Body of pancreas (tissue), 4 donors: ENCODE measurements at places on chromosomes 13 and 19. TPM values are rescaled to one million over a fixed set of nuclear protein-coding genes. Genes with fewer than 3 reads are reported as not detected.

- H3K27ac ChIP-seq, result no peak overlapping the region
- H3K4me1 ChIP-seq, result peaks cover 38% of the 10 kb centered on the region
- no peak overlapping the region for H3K4me3 ChIP-seq
- H3K36me3 ChIP-seq, result peaks cover 3% of the 10 kb centered on the region
Observed at GRCh38 chr19:38285567-38285966, 18.5 kb upstream of the C19orf33 start.

GRCh38 chr13:64371045-64371444 lies 2859.1 kb downstream of the PCDH9 start:
- no peaks in the 10 kb centered on the region for H3K4me1 ChIP-seq
- no peak overlapping the region for H3K4me3 ChIP-seq
- no peak overlapping the region for H3K27ac ChIP-seq
- H3K27me3 ChIP-seq, result no peaks in the 10 kb centered on the region
- H3K36me3 ChIP-seq, result no peaks in the 10 kb centered on the region

GRCh38 chr13:34883396-34883795 lies 58.7 kb upstream of the NBEA start:
- no peak overlapping the region for H3K4me3 ChIP-seq
- DNase-seq, result no peak
- no peak overlapping the region for H3K27ac ChIP-seq
- no peaks in the 10 kb centered on the region for H3K36me3 ChIP-seq
- H3K4me1 ChIP-seq, result no peaks in the 10 kb centered on the region
- no peaks in the 10 kb centered on the region for H3K27me3 ChIP-seq

- no peaks in the 10 kb centered on the region for H3K36me3 ChIP-seq
- peak overlapping the region; percentile 56 for H3K27ac ChIP-seq
- DNase-seq, result peak; percentile 61
- peaks cover 36% of the 10 kb centered on the region for H3K4me1 ChIP-seq
Observed at GRCh38 chr13:98214707-98215106, 37.6 kb upstream of the RNF113B start.

GRCh38 chr13:39462428-39462827 lies 140.6 kb downstream of the LHFPL6 start:
- no peaks in the 10 kb centered on the region for H3K27me3 ChIP-seq
- DNase-seq, result no peak
- no peak overlapping the region for H3K4me3 ChIP-seq
- H3K36me3 ChIP-seq, result no peaks in the 10 kb centered on the region

DNA sequence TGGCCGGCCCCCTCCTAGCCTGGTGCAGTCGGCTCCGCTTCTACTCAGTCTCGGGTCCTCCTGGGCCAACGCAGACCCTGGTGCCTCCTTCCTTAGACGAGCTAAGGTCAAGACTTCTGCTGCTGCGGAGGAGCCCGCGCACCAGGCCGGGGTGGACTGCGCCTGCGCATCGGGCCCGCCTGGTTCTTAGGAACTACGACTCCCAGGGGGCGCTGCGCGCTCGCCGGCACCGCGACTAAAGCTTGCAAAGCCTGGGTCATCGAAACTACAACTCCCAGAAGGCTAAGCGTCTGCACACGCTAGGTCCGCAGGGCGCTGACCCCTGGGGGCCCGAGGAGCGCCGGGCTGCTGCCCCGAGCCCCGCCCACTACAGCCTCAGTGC lies at the start of gene ZNF835:
TSS of gene ZNF835 (minus strand) at position 145 of the 382 bp plus-strand sequence. CDS start 6,559 bp downstream, outside the sequence.
- no peaks in the 10 kb centered on the region for H3K27me3 ChIP-seq
- peak; percentile 94 for DNase-seq
- H3K27ac ChIP-seq, result no peak within 1 kb of the TSS
- H3K4me1 ChIP-seq, result peaks cover 10% of the 10 kb centered on the region
- no peaks in the 10 kb centered on the region for H3K36me3 ChIP-seq

- H3K27ac ChIP-seq, result no peak overlapping the region
- no peak for DNase-seq
- H3K4me1 ChIP-seq, result no peaks in the 10 kb centered on the region
- peaks cover 2% of the 10 kb centered on the region for H3K36me3 ChIP-seq
Observed at GRCh38 chr13:41827507-41828213, 133.2 kb downstream of the VWA8 start.

DNA sequence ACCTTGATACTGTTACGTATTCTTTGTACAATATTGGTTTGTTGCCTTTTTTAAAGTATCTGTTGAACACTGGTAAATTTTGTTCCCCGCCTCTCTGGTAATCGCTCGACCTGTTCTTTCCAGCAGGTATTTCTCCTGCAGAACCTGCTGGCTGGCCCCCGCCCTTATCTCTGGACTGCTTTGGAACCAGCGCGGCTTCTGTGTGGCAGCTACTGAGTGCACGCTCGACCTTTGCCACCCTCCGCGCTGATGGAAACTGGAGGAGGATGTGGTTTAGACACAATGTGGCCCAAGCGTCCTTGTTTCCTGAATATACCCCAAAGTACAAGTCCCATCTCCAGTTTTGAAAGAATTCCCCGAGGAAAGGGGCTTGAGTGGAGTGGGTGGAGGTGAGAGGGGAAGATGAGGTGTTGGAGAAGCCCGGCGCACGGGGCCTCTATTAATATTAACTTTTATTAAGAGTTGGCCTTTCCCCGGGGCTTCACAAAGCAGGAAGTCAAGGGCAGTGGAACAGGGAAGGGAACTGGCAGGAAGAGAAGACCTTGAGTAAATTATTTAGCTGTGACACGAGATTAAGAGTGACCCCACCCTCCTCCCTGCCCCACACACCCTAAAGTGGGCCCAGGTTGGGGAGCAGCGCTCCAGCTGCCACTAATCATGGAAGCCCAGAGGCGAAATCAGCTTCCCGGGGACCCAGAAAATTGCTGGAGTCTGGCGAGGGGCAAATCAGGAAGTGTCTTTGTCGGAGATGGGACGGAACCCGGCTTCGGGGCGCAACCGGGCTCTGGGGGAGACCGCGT lies 16.0 kb downstream of the CDX2 start:
- peak overlapping the region; percentile 98 for H3K27ac ChIP-seq
- peak overlapping the region; percentile 40 for H3K4me3 ChIP-seq
- DNase-seq, result peak; percentile 80
- no peaks in the 10 kb centered on the region for H3K27me3 ChIP-seq

- H3K27me3 ChIP-seq, result no peaks in the 10 kb centered on the region
- H3K4me1 ChIP-seq, result no peaks in the 10 kb centered on the region
- H3K4me3 ChIP-seq, result no peak overlapping the region
- no peak overlapping the region for H3K27ac ChIP-seq
Observed at GRCh38 chr19:32543115-32543900, 37.7 kb upstream of the PDCD5 start.

DNA sequence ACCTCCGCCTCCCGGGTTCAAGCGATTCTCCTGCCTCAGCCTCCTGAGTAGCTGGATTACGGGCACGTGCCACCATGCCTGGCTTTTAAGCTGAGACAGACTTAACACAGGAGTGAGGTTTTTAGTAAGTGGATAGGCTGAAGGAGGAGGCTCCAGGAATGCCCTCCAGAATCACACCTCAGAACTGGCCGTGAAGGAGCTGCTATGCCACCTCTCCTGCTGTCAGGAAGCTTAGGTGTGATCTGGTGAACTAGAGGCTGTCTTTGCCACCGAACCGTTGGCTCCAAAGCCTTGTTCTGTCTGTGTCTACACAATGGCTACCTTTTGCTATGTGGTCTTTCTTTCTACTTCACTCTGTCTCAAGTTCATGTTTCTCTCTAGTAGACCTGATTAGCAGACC lies 4.2 kb downstream of the PDCD2L start:
- H3K27me3 ChIP-seq, result no peaks in the 10 kb centered on the region
- no peak overlapping the region for H3K4me3 ChIP-seq
- H3K36me3 ChIP-seq, result peaks cover 4% of the 10 kb centered on the region
- no peak overlapping the region for H3K27ac ChIP-seq

The HS6ST3 gene
- total RNA-seq, result 2.3 TPM

The IGFL1 gene
- not detected for total RNA-seq
